Occipital lobe (tissue), 3 donors: ENCODE measurements at places on chromosomes 11 and 22.

GRCh38 chr11:61896665-61897386 lies 5.5 kb upstream of the FADS3 start:
- DNase-seq, result no peak

DNA sequence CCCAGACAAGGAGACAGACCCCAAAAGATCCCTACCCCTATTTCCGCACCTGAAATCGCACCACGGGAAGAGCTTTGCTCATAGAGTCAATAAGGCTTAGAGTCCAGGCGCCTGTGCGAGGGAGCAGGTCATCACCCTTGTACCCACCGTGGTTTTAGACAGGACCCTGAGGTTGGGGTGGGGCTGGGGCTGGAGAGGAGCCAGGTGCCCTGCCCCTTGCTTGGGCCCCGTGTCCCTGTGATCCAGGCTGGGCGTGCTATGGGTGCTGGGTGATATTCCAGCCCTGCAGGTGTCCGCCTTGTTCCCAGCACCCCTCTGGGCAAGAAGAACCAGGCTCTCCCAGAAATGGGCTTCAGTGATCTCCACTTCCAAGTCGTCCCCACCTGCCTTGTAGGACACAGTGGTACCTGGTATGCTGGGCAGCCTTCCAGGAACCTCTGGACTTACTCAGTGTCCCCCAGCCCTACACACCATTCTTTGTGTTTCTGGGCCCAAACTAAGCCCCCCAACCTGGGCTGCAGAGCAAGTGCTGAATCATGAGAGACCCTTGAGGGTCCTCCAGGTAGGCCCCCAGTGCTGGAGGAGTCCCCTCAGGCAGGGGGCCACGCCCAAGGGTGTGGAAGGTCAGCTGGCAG lies 4.5 kb downstream of the CD81 start:
- DNase-seq, result no peak

GRCh38 chr11:118171269-118172062 lies 5.0 kb downstream of the SCN2B start:
- peak; percentile 75 for DNase-seq

GRCh38 chr11:47489395-47489755 lies 40.4 kb upstream of the RAPSN start:
- no peak for DNase-seq

GRCh38 chr11:114202011-114202609 lies 94.1 kb upstream of the NNMT start:
- DNase-seq, result no peak

- DNase-seq, result no peak
Observed at GRCh38 chr11:47987781-47988180, 7.4 kb downstream of the PTPRJ start.

DNA sequence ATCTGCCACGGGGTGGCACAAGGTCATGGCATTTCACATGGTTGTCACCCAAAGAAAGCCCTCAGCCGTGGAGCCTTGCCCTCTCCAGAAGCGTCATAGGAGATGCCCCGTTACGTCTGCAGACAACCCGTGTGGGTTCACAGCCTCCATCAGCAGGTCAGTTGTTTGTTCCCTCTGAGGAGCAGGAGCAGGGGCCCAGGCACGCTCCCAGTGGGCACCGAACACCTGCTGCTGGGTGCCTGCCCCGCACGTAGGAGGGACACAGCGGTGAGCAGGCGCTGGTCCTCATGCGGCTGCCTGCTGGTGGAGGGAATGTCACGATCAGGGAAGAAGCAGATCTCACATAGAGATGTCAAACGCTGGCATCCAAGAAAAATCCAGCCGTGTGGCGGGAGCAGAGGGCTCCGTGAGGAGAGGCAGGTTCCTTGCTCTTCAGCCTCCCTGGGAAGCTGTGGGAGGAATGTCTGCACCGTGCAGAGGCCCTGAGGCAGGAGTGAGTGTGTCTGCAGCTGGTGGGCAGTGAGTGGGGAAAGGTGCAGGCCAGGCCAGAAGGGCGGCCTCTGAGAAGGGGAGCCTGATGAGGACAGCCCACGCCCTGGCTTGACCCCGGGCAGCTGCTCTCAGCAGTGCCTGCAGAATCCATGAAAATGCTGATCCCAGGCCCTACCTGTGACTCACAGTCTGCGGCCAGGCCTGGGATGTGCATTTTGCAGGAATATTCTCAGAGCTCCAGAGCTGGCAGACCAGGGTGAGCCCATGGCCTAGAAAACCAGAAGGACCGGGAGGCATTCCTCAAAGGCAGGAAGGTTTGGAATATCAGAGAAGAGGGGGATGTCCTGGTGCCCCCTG lies 36.4 kb upstream of the TH start:
- DNase-seq, result no peak

- DNase-seq, result no peak
Observed at GRCh38 chr11:31620434-31620833, 110.9 kb downstream of the ELP4 start.
